Vagina (tissue), 2 donors: ENCODE measurements at places on chromosomes 3 and 15. TPM values are rescaled to one million over a fixed set of nuclear protein-coding genes. Genes with fewer than 3 reads are reported as not detected.

The CACNA2D3 gene
- total RNA-seq: 17.2 TPM

- no peaks in the 10 kb centered on the region for H3K27me3 ChIP-seq
- H3K4me3 ChIP-seq: no peak overlapping the region
- peaks cover 22% of the 10 kb centered on the region for H3K4me1 ChIP-seq
- H3K27ac ChIP-seq: no peak overlapping the region
- DNase-seq: no peak
Observed at GRCh38 chr3:195085356-195086130, 185.4 kb downstream of the XXYLT1 start.

The IL20RB gene
- total RNA-seq: 67.3 TPM

DNA sequence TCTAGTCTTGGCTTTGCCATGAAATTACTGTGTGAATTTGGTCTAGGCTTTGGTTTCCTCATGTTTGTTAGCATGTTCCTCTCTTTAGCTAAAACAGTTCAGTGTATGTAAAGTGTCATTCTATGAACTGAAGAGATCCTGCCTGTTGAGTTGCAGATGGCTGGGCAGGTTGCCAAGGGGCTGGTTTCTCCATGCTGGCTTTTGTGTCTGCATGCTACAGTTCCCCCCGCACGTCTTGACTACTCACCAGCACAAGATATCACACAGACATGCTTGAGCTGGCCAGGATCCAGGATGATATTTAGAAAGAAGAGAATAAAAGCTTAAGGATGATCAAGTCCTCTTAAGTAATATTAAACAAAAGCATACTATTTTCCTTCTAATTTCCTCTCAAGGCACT, 90.2 kb downstream of the CERS3 start:
- peaks cover 16% of the 10 kb centered on the region for H3K4me1 ChIP-seq
- H3K4me3 ChIP-seq: no peak overlapping the region
- no peak overlapping the region for H3K27ac ChIP-seq
- DNase-seq: no peak
- H3K27me3 ChIP-seq: no peaks in the 10 kb centered on the region
- no peaks in the 10 kb centered on the region for H3K36me3 ChIP-seq

DNA sequence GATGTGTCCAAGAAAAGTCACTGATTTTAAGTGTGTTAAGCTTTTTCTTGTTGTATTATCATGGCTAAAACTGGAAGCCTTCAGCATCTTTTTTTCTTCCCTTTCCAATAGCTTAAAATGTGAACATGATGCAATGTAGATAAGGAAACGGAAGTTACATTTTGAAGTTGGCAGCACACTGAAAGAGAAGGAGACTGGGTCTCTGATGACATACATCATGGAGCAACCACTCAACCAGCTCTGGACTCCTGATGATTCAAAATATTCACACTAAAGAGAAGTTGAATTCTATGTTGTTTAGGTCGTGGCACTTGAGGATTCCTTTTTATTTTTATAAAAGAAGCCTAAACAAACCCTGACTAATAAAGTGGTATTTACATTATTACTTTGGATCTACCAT, 488.3 kb upstream of the ALCAM start:
- DNase-seq: no peak
- no peak overlapping the region for H3K27ac ChIP-seq
- H3K4me3 ChIP-seq: no peak overlapping the region
- no peaks in the 10 kb centered on the region for H3K27me3 ChIP-seq
- no peaks in the 10 kb centered on the region for H3K36me3 ChIP-seq

- no peak overlapping the region for H3K4me3 ChIP-seq
- no peaks in the 10 kb centered on the region for H3K36me3 ChIP-seq
- no peaks in the 10 kb centered on the region for H3K4me1 ChIP-seq
- no peaks in the 10 kb centered on the region for H3K27me3 ChIP-seq
Observed at GRCh38 chr3:112617285-112617684, 23.7 kb downstream of the CCDC80 start.

The RASL12 gene
- 85.7 TPM for total RNA-seq

GRCh38 chr3:172106989-172107388, 67.6 kb downstream of the FNDC3B start:
- H3K4me3 ChIP-seq: no peak overlapping the region
- no peak for DNase-seq
- H3K36me3 ChIP-seq: no peaks in the 10 kb centered on the region
- H3K27ac ChIP-seq: no peak overlapping the region

DNA sequence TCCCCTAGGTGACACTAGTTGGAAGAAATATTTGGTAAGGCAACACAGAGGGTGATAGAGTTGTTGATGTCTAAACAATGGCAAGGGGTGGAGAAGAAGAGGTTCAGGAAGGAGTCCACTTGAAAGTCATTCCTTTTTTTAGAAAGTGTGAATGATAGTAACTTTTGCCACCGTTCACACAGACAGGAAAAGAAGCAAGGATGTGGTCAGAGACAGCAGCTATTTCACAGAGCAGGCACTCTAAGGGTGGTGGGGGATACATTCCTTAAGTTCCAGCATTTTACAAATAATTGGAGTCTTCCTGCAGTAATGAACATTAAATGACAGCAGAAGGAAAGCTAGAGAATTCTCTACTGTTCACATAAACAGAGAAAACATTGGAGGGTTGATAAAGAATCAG, 75.4 kb upstream of the ZNF385D start:
- no peak overlapping the region for H3K4me3 ChIP-seq
- no peaks in the 10 kb centered on the region for H3K27me3 ChIP-seq
- H3K4me1 ChIP-seq: no peaks in the 10 kb centered on the region
- DNase-seq: no peak
- H3K27ac ChIP-seq: no peak overlapping the region
- H3K36me3 ChIP-seq: no peaks in the 10 kb centered on the region

The HYKK gene
- 9.6 TPM for total RNA-seq

The RTP2 gene
- total RNA-seq: not detected

DNA sequence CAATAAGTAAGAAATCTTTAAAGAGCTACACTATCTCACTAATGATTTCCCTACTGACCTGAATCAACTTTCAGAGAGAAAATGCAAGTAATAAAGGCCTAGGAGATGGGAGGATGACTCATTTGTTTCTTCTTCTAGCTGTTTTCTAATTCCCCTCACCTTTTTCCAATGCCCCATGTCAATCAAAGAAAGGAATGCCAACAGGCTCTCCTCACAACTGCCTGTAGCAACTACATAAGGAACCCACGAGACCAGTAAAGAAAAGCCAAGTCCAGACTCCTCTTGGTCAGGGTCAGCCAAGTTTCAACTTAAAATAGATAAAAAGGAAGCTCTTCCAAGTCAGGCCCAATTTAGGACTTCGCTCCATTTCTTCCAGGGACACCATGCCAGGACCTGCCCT, 201.9 kb downstream of the TNIK start:
- H3K36me3 ChIP-seq: no peaks in the 10 kb centered on the region
- H3K4me1 ChIP-seq: no peaks in the 10 kb centered on the region
- DNase-seq: no peak
- H3K27me3 ChIP-seq: no peaks in the 10 kb centered on the region

GRCh38 chr15:101807345-101807945, 4.1 kb downstream of the OR4F6 start:
- no peaks in the 10 kb centered on the region for H3K36me3 ChIP-seq
- no peak for DNase-seq
- no peaks in the 10 kb centered on the region for H3K4me1 ChIP-seq
- H3K27me3 ChIP-seq: no peaks in the 10 kb centered on the region

The GUCA1C gene
- not detected for total RNA-seq

DNA sequence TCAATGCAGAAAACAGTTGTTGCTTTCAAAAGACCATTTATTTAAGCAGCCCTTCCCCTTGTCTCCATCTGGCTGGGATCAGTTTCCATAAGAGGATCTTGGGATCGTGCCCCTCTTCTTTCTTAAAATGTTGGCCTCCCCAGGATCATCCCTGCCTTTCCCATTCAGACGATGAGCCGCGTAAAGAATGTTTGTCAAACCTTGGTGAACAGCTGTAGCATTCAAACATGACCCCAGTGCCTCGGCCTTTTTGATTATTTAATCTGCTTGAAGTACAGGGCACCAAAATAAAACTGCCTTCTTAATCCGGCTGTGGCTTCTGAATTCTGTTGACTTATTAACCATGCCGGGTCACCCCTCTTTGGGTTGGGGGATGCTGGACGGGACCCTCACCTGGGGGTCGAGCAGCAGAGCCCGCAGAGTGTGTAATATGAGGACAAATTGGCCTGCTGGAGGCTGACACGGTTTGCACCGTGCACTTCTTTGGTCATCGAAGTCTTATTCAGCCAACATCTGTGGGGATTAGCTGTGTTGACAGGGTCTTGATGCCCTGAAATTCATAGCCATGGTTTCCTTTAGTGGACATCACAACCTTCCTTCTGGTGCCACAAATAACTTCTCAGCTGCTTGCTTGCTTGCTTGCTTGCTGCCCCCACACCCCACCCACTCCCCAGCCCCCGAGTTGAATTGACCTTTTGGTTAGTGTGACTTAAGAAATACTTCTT, at the start of gene LRTM1:
Gene LRTM1 (minus strand): TSS at position 14 of the 725 bp plus-strand sequence. CDS start 148 bp downstream, outside the sequence.
- no peak for DNase-seq
- no peaks in the 10 kb centered on the region for H3K36me3 ChIP-seq

The SEMA3G gene
- 8.3 TPM for total RNA-seq

- DNase-seq: no peak
- no peaks in the 10 kb centered on the region for H3K36me3 ChIP-seq
- no peaks in the 10 kb centered on the region for H3K27me3 ChIP-seq
- H3K27ac ChIP-seq: peak overlapping the region; percentile 35
- H3K4me3 ChIP-seq: no peak overlapping the region
- H3K4me1 ChIP-seq: peaks cover 34% of the 10 kb centered on the region
Observed at GRCh38 chr3:30227571-30228301, 378.7 kb upstream of the TGFBR2 start.

GRCh38 chr15:50144341-50145120, 25.5 kb upstream of the ATP8B4 start:
- no peak overlapping the region for H3K27ac ChIP-seq
- H3K4me3 ChIP-seq: no peak overlapping the region
- H3K4me1 ChIP-seq: no peaks in the 10 kb centered on the region
- no peaks in the 10 kb centered on the region for H3K27me3 ChIP-seq
- DNase-seq: no peak

DNA sequence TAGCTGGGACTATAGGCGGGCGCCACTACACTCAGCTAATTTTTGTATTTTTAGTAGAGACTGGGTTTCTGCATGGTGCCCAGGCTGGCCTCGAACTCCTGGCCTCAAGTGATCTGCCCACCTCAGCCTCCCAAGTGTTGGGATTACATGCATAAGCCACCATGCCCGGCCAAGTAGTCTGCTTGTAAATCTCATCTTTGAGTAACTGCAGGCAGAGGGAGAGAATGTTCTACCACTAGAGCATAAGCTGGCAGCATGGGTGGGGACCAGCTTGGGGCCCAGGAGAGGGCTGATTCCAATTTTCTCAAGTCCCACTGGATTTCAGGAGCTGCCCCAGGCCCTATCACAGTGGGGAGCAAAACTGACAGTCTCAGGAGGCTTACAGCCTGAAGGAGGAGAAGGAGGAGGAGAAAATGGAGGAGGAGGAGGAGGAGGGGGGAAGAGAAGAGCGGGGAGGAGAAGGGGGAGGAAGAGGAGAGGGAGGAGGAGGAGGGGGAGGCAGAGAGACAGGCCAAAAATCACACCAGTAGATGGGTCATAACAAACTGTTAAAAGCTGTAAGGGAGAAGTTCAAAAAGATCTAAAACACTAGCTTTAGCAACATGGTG, 229.1 kb upstream of the IGF1R start:
- H3K36me3 ChIP-seq: no peaks in the 10 kb centered on the region
- H3K4me3 ChIP-seq: no peak overlapping the region
- no peaks in the 10 kb centered on the region for H3K27me3 ChIP-seq
- no peak overlapping the region for H3K27ac ChIP-seq
- peaks cover 28% of the 10 kb centered on the region for H3K4me1 ChIP-seq
- DNase-seq: no peak

The GPR27 gene
- total RNA-seq: 1.2 TPM

The TM4SF4 gene
- not detected for total RNA-seq

- H3K4me1 ChIP-seq: no peaks in the 10 kb centered on the region
- H3K36me3 ChIP-seq: no peaks in the 10 kb centered on the region
- DNase-seq: no peak
- no peak overlapping the region for H3K4me3 ChIP-seq
- no peak overlapping the region for H3K27ac ChIP-seq
- H3K27me3 ChIP-seq: no peaks in the 10 kb centered on the region
Observed at GRCh38 chr3:166957121-166957520, 423.0 kb downstream of the ZBBX start.

The HESX1 gene
- total RNA-seq: not detected

The CIP2A gene
- total RNA-seq: 6.9 TPM
